RPMI7951 (cell line): ENCODE measurements at places on chromosomes 13 and 19. TPM values are rescaled to one million over a fixed set of nuclear protein-coding genes. Genes with fewer than 3 reads are reported as not detected.

- DNase-seq, result peak; percentile 25
Observed at GRCh38 chr13:79405501-79405830, 589 bp downstream of the RBM26 start.

DNA sequence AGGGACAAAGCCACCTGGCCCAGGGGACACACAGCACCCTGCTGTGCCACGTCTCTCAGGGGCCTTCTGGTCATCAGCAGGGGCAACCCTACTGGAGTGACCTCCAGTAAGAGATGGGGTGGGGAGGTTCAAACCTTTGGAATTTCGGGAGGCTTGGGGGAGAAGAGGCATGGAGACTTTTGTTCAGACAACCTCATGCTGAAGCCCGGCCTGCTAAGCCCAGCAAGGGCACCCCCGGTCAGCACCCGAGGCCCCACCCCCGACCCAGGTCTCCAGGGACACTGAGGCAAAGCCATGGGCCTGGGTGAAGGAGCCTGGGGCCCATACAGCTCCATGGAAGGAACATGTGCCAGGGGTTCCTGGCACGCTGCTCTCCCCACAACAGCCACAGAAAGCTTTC, 23.3 kb downstream of the ZNF787 start:
- DNase-seq, result no peak

- DNase-seq, result no peak
Observed at GRCh38 chr19:13831537-13832467, 36.6 kb downstream of the ZSWIM4 start.

- DNase-seq, result peak; percentile 28
Observed at GRCh38 chr13:95480131-95480545, 72.4 kb upstream of the CLDN10 start.

DNA sequence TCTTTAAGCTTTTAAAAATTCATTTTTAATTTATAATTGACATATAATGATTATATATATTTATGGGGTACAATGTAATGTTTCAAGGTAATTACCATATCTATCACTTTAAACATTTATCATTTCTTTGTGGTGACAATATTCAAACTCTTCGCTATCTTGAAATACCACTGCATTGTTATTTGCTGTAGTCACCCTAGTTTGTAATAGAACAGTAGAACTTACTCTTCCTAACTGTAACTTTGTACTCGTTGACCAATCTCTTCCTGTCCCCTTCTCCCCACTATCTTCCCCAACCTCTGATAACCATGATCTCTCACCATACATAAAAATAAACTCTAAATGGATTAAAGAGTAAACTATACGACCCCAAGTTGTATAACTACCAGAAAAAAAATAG, 20.4 kb downstream of the COG6 start:
- no peak for DNase-seq

DNA sequence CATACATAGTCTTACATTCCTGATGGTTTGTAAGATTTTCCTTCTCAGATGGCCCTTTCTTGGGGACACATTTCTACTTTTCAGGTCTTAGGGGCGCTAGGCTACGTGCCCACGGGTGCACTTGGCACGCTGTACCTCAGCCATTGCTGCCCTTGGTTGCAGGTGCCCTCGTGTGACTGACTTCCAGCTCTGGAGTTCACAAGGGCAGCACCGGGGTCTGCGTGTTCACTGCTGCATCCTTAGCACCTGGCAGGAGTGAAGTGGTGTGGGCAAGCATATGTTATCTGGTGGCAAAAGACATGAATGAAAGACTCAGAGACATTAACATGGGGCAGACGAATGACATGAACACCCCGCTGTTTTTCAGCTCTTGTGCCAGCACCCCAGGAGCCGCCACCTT, 13.3 kb upstream of the WDR88 start:
- no peak for DNase-seq

GRCh38 chr19:29843180-29844051, 31.6 kb downstream of the CCNE1 start:
- peak; percentile 26 for DNase-seq

DNA sequence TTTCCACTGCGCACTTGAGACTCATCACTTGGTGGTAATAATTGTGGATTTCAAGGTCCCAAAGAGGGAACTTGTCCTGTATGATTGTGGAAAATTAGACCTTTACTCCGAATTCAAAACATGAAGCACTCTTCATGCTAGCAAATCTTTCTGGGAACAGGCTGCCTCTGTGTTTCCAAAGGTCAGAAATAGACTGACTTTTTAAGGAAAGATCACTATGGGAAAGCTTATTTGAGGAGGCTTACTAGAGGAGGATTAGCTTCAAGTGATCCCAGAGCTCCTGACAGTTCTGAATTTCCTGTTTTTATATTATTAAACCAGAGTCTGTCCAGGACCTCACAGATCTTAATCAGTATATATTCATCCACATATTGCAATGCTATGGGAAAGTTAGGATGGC, 5.5 kb downstream of the WDFY2 start:
- no peak for DNase-seq

GRCh38 chr19:35901854-35902661, at the start of gene HCST:
Gene HCST, plus strand, starts transcription at chr19:35902529. Its CDS starts 65 bp downstream, at chr19:35902594.
- DNase-seq, result peak; percentile 19

GRCh38 chr13:93145199-93145598, 81.4 kb upstream of the GPC6 start:
- no peak for DNase-seq

GRCh38 chr13:48121733-48122132, 26.8 kb upstream of the MED4 start:
- DNase-seq, result no peak

GRCh38 chr13:98873377-98874028, 104.4 kb downstream of the DOCK9 start:
- no peak for DNase-seq

GRCh38 chr13:71524613-71525304, 342.2 kb downstream of the DACH1 start:
- no peak for DNase-seq

- DNase-seq, result peak; percentile 83
Observed at GRCh38 chr19:17841810-17842662, 5.7 kb downstream of the JAK3 start.

DNA sequence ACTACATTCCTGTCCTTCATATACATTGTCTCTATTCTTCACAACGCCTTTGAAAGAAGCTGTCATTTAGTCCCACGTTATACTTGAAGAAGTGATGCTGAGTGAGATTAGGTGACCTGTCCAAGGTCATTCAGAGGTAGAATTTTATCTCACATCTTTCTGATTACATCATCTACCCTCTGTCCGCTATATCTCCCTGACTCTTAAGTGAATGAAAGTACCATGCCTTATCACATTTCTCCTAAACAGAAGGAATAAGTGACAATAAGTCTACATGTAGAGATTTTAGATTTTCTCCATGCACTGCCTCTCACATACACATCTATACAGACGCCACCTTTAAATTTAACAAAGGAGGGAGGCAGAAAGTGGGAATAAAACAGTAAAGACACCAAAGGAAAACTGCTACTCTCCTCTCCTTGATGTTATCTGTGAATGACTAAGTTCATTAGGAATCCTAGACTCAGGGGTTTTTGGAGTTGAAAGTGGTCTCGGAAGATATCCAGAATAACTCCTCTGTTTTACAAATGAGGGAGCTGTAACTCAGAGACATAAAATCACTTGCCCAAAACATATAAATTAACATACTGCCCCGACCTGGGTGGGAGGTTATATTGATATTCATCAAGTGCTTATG, 4.9 kb upstream of the CLDN10 start:
- peak; percentile 23 for DNase-seq

- no peak for DNase-seq
Observed at GRCh38 chr13:80133631-80134261, 207.2 kb downstream of the SPRY2 start.

- no peak for DNase-seq
Observed at GRCh38 chr13:104937881-104938280, 1597.6 kb downstream of the EFNB2 start.

GRCh38 chr13:106568299-106569003, 514 bp upstream of the ARGLU1 start:
- no peak for DNase-seq

- DNase-seq, result no peak
Observed at GRCh38 chr13:77717508-77717907, 20.0 kb downstream of the SLAIN1 start.

- no peak for DNase-seq
Observed at GRCh38 chr13:48113756-48114130, 18.8 kb upstream of the MED4 start.

- DNase-seq, result no peak
Observed at GRCh38 chr13:42140494-42140893, 92.0 kb downstream of the DGKH start.

DNA sequence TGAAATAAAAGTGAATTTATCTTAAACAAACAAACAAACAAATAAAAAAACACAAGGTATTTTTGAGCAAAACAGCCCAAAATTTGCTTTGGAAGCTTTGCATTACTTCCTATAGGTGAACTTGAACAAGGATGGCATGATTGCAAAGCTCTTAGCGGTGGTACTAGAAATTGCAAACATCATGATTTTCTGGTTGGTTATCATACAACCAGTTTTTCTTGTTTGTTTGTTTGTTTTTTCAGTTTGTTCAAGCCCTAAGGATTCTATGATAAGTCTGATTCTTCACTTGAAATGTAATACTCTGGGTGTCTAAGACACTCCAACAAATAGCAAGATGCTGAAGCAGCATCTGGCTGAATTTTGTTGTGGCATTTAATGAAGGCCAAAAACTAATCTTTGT, 15.9 kb downstream of the DCLK1 start:
- DNase-seq, result no peak

DNA sequence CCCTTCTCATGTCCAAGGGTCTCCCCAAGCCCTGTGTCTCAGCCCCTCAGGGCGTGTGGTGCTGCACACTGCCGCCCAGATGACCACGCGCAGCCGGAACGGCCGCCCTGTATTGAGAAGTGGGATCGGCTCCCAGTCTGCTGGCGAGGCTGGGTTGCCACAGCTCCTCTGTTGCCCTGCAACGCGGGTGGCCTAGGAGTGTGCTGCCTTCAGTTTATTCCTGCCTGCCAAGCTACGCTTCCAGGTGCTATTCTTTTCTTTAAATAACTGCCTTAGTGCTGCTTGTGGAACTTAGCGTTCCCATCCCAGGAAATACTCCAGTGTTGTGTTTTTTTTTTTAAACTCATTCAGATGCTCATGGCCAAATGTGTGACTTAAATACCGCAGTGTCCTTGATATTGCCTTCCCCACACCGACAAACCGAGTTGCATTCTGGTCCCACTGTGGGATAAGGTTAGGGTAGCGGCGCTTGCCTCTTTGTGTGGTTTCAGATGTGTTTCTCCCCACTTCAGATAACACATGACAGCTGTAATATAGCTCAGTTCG, 16.6 kb downstream of the ACTN4 start:
- no peak for DNase-seq

- DNase-seq, result no peak
Observed at GRCh38 chr19:4660181-4660791, 9.9 kb downstream of the MYDGF start.

- DNase-seq, result no peak
Observed at GRCh38 chr13:59829690-59830089, 334.0 kb downstream of the DIAPH3 start.

USP12 gene
- total RNA-seq, result 13.5 and 16.6 TPM in 2 replicates

KPTN gene
- 6.6 and 12.1 TPM in 2 replicates for total RNA-seq

ZNF382 gene
- 3.4 and 3.5 TPM in 2 replicates for total RNA-seq

KHSRP gene
- 43.1 and 54.0 TPM in 2 replicates for total RNA-seq

NLRP12 gene
- not detected in 2 replicates for total RNA-seq

HIPK4 gene
- total RNA-seq, result under 0.01 TPM in 1 of 2 replicates, not detected in the other

GMIP gene
- 2.3 and 3.3 TPM in 2 replicates for total RNA-seq

LAIR1 gene
- total RNA-seq, result 0.12 TPM in 1 of 2 replicates, not detected in the other

GPR12 gene
- not detected in 2 replicates for total RNA-seq
